ENCODE measurements at places on chromosomes 4 and X.

DNA sequence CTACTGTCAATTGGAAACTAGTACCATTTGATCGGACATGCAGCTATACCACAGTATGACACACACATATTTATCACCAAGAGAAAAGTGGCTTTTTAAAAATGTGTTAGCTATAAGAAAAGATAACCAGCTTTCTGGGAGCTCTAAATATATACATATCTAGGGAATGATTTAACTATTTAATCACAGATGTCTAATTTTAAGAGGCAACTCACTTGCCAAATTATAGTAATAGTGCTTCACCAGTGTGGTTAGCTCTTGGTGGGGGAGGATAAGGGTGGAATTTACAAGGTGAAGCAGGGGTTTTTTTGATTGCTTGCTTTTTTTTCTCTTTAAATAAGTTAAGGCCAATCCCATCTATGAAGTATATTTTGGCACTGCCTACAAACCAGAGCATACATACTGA, 547.7 kb upstream of the DIPK2B start:
- DNase-seq = no peak

- no peak for DNase-seq
These were observed 61.7 kb upstream of the DDX60 start for GRCh38 chr4:168380290-168380689.

DNA sequence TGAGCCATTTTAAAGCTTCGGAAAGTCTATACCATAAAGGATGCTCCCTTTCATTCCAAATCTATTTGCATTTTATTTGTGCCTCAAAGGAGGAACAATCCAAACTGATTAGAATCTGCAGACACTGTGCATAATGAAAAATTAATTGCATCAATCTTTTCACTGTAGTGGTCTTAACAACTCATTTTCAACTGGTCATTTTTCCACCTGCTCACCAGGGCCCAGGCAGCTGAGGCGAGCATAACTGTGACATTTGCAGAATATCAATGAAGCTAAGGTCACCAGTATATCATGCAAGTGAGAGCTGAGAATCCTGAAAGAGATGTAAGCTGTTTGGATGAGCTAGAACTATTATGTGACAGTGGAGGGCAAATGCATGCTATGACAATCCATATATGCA, 387.3 kb upstream of the TECRL start:
- DNase-seq = no peak

GRCh38 chr4:37441231-37442061, 196.9 kb downstream of the NWD2 start:
- peak; percentile 74 for DNase-seq

DNA sequence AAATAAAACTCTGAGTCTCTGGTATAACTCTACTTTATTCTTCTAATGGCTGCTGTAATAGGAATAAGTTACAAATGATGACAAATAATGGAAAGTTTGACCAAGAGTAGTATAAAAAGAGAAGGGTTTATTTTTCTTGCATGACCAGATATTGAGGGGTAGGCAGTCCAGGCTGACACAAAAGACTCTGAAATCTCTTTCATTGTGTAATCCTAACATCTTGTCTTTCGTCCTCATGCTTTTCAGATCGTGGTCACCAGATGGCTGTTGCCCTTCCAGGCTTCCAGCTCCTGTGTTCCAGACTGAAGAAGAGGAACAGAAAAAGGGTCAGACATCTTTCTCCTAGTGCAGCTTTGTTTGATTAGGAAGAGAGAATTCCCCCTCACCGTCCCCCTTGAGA, 176.9 kb upstream of the GK2 start:
- no peak for DNase-seq

DNA sequence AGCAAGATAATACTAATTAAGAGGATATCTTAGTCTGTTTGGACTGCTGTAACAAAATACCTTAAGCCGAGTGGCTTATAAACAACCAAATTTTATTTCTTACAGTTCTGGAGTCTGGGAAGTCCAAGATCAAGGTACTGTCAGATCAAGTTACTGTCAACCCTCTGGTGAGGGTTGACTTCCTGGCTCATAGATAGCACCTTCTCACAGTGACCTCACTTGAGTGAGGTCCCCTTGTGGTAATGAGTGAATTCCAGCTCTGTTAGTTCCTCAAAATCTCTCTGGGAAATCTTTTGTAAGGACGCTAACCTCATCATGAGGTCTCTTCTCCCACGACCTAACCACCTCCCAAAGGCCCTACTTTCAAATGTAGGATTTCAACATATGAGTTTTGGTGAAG, 36.9 kb upstream of the ADGRA3 start:
- DNase-seq = peak; percentile 8

DNA sequence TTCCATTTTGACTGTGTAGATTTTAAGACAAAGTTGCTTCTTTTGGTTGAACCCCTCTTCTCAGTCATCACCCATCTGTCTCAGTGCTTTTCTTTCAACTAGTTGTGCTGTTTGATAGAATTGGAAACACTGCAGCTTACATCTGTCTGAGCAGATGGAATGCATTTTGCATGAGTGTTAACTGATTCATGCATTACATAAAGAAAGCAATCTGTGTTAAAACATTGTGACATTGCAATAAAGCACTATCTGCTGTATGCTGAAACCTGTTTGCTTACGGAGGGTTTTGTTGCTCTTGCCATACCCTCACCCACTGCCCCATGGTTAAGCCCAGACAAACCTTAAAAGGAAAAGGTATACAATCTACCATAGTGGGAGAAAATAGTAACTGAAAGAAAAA, 47.4 kb downstream of the NRK start:
- no peak for DNase-seq

DNA sequence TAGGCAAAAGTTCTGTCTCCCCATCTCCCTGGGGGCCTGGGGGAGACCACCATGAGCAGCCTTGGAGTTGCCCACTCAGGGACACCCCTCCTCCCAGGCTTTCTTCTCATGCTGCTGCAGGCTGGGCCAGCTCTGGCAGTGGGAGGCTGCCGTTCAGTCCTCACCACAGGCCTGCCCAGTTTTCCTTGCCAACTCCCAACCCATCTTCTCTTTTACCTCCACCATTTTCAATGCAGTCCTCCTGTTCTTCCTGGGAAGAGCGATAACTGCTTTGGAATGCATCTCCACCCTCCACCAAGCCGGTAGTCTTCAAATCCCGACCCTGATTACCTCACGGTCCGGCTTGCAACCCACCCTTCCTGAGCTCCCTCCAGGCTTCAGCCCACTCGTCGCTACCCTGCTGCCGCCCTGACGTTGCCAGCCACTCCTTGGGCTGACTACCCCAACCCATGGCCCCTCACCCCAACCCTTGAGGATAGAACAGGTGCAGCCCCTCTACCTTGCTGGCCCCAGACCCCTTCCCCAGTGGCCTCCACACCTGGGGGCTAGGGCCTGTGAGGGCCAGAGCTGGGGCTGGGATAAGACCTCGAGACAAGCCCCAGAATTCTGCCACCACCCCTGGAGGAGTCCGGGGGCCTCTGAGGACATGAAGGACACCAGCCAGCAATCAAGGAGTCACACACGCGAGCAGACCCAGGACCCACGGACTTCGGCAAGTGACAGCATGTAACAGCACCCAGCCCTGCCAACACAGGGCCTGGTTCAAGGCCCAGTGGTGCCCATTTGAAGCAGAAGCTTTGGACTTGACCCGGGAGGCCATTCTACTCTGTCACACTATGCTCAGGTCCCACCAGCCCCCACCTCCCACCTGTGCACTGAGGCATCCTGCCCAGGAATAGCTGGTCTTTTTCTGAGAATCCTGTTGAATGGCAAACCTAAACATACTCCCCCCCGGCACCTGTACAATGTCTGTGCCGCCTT, 9.2 kb downstream of the WDR1 start:
- DNase-seq = no peak

- no peak for DNase-seq
These were observed 562.7 kb downstream of the RPA4 start for GRCh38 chrX:97446298-97446882.

DNA sequence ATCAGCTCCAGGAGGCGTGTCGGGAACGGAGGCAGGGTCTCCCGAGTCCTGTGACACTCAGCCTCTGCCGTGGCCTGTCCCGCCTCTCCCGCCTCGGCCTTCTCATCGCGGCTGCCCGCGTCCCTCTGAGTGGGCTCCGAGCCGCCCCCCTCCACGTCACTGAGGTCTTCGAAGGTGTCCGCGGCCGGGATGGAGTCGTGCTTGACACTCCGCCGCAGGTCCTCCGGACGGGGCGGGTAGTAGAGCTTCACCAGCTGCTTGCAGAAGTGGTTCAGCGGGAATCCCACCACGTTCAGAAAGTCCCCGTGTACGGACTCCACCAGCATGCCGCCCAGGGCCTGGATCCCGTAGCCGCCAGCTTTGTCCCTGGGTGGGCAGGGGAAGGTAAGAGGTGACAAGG, 25.0 kb downstream of the ASMTL start:
- no peak for DNase-seq

- no peak for DNase-seq
These were observed 1075.3 kb downstream of the PCDH18 start for GRCh38 chr4:136457004-136457403.

DNA sequence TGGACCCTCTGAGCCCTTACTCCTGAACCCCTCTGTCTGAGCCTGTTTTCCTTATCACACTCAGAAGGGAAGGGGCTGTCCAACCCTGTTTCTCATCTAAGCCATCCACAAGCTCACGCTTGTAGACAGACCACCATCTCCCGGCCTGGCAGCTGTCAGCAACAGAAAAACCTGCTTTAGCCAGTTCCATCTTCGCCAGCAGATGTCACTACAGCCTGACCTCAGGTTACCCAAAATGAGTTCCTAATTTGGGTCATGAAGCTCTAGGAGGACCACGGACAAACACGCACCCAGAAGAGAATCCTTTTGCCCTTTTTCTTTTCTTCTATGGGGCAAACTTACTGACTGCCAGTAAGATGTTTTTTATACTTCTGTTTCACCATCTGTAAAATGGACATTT, 445.4 kb downstream of the BCOR start:
- DNase-seq = no peak

- DNase-seq = no peak
These were observed 3.5 kb downstream of the TMSB4X start for GRCh38 chrX:12978205-12979025.

DNA sequence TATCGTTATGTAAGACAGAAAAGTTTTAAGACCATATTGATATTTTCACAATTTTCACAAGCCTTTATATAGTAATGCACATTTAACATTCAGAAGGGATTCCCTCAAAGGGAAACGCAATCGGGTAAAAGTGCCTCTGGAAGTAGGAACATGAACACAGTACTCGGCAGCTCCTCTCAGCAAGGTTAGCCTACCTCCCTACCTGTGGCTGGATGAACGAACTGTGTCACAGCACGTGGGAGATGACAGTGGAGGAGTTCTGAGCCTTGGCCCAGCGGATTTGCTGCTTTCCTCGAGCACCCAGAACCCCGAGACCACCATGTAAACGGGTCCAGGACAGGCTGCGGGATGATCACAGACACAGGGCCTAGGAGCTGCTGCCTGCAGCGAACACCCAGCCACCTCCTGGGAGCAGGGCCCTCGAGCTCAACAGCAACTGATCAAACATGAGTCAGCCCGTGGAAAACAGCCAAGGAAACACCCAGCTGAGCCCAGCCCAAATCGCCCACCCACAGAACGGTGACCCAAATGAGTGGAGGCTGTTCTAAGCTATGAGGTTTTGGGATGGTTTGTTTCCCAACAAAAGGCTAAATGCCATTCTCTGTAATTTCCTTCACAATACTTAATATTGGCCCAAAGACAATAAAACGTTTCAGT, 30.4 kb downstream of the FAT1 start:
- no peak for DNase-seq

- no peak for DNase-seq
These were observed 612 bp downstream of the CPLX1 start for GRCh38 chr4:825063-825970.

DNA sequence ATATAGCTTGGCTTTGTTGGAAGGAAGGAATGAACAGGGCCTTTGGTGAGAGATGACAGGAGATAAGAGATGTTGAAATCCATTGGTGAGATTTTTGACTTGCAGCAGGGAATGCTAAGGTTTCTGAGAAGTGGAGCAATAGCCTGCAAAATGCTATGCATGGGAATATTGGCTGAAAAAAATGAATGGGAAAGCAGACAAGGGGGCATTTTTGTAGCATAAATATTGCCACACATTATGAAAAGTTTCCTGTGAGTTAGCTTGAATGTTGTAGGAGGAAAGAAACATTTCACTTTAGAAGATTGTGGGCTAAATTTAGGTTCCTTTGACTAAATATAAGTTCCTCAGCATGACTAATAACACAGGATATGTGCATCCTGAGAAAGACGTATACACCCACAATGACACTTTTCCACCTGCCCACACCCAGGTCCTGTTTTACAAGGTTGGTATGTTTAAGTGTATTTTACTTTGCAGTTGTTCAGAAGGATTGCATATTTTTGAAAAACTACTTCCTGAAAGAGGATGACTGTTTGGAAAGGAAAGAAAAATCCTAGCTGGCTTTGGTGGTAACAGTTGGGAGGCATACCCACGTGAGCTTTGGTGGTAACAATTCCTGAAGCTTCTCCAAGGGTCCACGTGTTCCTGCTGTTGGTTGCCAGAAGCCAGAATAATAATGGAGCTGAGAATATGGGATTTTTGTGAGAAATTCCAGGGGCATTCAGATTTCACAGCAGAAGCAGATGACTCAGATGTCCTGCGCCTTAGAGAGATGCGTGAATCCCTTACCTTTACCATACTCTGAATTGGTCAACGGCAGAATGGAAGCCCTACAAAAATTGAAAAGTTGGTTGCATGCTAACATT, 28.5 kb downstream of the PHEX start:
- no peak for DNase-seq

GRCh38 chrX:119537487-119537886, 27.7 kb downstream of the STEEP1 start:
- no peak for DNase-seq

DNA sequence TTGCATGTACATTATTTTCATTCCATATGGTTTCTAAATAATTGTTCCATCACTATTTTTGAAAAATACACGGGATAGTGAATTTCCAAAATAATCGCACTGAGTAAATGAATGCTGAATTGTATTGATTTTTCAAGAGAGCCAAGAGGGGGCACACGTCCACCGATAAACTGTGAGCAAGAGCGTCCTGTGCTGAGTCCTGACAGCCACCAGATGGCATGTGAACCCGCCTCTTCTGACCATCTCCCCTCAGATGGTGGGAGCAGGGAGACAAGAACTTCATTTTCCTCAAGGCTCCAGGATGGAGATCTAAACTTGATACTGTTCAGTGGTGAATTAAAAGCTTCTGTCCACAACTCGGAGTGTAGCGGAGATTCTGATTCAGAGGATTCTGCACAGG, 30.6 kb upstream of the IL9R start:
- DNase-seq = peak; percentile 54

- DNase-seq = no peak
These were observed 69.7 kb upstream of the NUDT6 start for GRCh38 chr4:122992057-122992456.

DNA sequence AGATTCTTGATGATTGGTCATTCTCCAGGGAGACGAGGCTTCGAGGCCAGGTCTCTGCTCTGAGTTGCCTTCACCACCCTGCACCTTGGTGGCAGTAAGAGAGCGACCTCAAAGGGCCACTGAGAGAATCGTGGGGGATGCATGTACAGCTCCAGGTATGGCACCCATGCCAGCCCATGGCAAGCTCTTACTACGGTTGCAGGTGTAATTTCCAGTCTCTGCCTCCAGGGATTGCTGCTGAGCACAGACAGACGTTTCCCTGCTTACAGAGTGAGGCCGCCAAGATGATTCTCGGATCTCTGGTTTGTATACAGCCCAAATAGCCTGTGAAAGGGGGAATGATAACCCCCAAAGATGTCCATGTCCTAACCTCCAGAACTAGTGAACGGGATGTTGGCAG, 16.3 kb upstream of the DRD5 start:
- DNase-seq = peak; percentile 15

GRCh38 chr4:154415313-154415712, 76.3 kb downstream of the DCHS2 start:
- no peak for DNase-seq

- DNase-seq = no peak
These were observed 1.9 kb downstream of the STOX2 start for GRCh38 chr4:183906739-183907651.

Data from HepG2 (cell line).